Right atrium auricular region (tissue), 2 donors: ENCODE measurements at places on chromosomes 3 and 15. TPM values are rescaled to one million over a fixed set of nuclear protein-coding genes. Genes with fewer than 3 reads are reported as not detected.

Gene ITIH4
- total RNA-seq = not detected

Gene PROS1
- 77.7 TPM for total RNA-seq

Gene KNL1
- total RNA-seq = 0.51 TPM

Gene LRTM1
- total RNA-seq = not detected

Gene TIMP4
- total RNA-seq = 31.1 TPM

Gene LRRIQ4
- total RNA-seq = not detected

Gene ITPKA
- 0.90 TPM for total RNA-seq

Gene CLDN18
- 21.0 TPM for total RNA-seq

Gene EFHB
- 0.51 TPM for total RNA-seq

Gene CHRFAM7A
- total RNA-seq = 1.2 TPM

Gene SLC2A2
- not detected for total RNA-seq

Gene SERPINI2
- 2.2 TPM for total RNA-seq

Gene ZMAT3
- total RNA-seq = 12.6 TPM

Gene STAC
- total RNA-seq = 0.33 TPM

Gene AMT
- 17.6 TPM for total RNA-seq

Gene SMCO1
- total RNA-seq = 3.6 TPM

Gene SENP8
- 3.3 TPM for total RNA-seq

Gene SAMMSON
- total RNA-seq = not detected

Gene DNAH12
- 0.08 TPM for total RNA-seq

Gene PTPN9
- total RNA-seq = 9.9 TPM

Gene ASB14
- not detected for total RNA-seq

Gene GOLGA6B
- total RNA-seq = not detected

Gene TMEM212
- not detected for total RNA-seq

Gene GRAMD2A
- total RNA-seq = not detected

Gene ISL2
- not detected for total RNA-seq

Gene SNRPN
- 360 TPM for total RNA-seq

Gene SSUH2
- total RNA-seq = 0.59 TPM

Gene CLDN1
- 9.0 TPM for total RNA-seq

Gene CHRM5
- not detected for total RNA-seq

Gene GCNT3
- total RNA-seq = not detected

Gene LIPH
- total RNA-seq = 0.47 TPM

Gene RBP2
- not detected for total RNA-seq

Gene OSBPL10
- total RNA-seq = 8.2 TPM

Gene MEIS2
- total RNA-seq = 24.3 TPM

Gene MFAP1
- total RNA-seq = 16.6 TPM

Gene SCAMP5
- 7.5 TPM for total RNA-seq

Gene RAB6B
- 9.5 TPM for total RNA-seq

Gene SLC49A4
- total RNA-seq = 22.9 TPM

Gene GOLGA8R
- 2.3 TPM for total RNA-seq

Gene OR5K2
- total RNA-seq = not detected

Gene DISP2
- total RNA-seq = 0.11 TPM

Gene ATP13A5
- total RNA-seq = not detected

Gene RNU6-1
- not detected for total RNA-seq

Gene ATP13A4
- total RNA-seq = not detected

Gene MAP6D1
- total RNA-seq = 0.79 TPM

Gene OXNAD1
- 9.8 TPM for total RNA-seq

Gene GP5
- not detected for total RNA-seq

Gene HCLS1
- 9.6 TPM for total RNA-seq

Gene LMAN1L
- 13.8 TPM for total RNA-seq
